HCT116 (cell line): ENCODE measurements at places on chromosomes 7 and 10.

DNA sequence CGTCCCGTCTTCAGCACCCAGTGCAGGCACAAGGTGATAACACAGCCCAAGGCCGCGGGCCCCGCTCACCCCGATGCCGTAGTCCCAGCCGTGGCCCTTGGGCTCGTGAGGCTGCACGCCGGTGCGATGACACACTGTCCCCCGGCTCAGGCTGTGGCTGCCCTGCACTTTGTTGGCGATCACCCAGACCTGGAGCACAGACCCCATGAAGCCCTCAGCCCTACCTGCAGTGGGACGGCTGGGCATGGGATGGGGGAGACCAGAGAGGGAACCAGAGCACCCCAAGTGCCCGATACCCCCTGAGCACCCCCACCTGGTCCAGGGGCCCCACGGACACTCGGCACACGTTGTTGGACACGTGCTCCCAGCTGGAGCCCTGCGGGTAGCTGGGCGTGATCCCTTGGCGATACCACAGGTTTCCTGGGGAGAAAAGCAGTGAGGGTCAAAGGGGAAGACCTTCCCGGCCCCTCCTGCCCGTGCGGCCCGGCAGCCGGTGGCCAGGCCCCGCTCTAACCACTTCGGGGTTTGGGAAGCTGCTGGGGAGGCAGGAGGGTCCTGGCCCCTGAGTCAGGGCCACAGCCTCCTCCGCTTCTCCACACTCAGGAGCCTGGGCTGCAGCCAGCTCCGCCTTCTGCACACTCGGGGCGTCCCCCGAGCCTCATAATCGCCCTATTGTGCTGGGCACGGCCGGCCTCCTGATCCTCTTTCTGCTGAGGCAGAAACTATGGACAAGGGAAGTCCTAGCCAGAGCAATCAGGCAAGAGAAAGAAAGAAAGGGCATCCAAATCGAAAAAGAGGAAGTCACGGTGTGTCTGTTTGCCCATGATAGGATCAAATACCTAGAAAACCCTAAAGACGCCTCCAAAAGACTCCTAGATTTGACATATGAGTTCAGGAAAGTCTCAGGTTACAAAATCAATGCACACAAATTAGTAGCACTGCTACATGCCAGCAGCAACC, 6.7 kb downstream of the BHLHA15 start:
- DNase-seq: no peak

DNA sequence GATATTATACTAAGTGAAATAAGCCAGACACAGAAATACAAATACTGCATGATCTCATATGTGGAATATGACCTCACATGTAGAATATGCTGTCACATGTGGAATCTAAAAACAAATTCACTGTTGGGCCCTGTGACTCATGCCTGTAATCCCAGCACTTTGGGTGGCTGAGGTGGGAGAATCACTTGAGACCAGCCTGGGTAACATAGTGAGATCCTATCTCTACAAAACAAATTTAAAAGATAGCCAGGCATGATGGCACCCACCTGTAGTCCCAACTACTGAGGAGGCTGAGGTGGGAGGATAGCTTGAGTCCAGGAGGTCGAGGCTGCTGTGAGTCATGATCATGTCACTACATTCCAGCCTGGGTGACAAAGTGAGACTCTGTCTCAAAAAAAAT, 160.3 kb downstream of the PTEN start:
- DNase-seq: no peak

DNA sequence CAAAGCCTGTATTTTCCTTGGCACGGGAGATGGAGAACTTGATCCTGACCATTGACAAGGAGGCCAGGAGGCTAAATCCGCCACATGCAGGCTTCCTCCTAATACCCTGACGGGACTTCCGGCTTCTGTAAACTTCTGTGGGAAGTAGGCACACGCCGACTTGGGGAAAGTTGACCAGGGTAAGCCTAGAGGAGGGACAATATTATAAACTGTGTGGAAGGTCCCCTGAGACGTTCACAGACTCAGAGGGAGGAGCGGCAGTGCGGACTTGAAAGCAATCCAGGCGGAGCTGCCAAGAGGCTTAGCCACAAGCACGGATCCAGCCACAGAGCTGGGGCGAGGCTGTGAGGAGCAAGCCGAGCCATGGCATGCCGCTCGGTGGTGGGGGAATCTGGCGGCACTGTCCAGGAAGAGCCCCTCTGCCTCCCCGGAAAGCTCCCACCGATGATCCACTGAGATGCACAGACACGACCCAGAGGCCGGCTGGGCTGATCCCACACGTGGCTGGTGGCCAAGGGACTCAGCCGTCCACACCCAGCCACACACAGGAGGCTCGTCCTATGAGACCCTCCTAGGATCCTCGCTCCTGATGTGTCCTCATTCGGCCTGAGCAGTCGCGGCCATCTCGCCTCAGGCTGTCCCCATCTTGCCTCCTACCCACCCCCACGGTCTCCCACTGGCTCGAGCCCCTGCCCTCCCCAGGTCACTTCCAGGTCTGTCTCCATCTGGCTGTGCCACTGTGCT, 40.0 kb upstream of the INSIG1 start:
- DNase-seq: no peak

GRCh38 chr10:32949221-32949678, 8.8 kb downstream of the ITGB1 start:
- DNase-seq: no peak

- DNase-seq: no peak
Measured at GRCh38 chr7:55477781-55478374, 94.4 kb downstream of the VOPP1 start.

DNA sequence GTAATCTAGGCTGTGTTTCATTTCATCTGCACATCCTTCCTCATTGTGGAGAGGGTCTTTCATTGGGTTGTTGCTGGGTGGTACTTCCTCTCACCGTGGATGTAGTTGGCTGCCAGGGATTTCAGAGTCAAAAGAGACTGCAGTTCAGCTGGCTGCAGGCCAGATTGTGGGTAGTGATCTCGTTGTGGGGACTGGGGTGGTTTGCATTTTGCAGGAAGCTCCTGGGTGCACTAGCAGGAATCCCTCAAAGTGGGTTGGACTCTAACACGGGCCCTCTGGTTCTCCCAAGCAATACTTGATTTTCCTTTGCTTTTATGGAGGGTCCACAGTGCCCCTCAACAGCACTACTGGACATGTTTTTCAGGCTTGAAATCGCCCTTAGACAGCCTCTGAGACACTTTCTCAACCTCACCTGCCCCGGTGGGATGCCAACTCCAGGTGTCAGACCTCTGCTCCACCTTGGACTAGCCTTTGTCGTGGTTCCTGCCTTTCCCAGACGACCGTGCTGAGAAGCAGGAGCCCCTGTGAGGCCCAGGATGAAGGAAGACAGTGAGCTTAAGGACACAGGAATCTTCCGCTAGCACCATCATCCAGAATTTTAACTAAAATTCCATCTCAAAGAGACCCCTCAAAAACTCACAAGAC, 23.9 kb upstream of the ZNF273 start:
- DNase-seq: no peak

DNA sequence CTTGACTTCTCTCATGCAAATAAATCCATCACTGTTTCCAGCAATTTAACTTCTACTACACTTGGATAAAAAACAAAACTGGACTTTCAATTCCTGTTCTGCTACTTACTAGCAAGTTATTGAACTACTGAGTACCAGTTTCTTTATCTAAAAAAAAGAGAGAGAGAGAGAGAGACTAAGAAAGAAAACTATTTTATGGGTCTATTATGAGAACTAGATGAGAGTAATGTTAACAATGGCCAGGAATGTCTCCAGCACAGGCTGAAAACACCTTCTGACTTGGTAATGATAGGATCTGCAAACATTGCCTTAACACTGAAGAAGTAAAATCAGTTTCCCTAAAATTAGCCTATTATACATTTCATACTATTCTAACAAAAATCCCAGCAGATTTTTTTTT, 5.2 kb downstream of the TSPAN12 start:
- DNase-seq: no peak

DNA sequence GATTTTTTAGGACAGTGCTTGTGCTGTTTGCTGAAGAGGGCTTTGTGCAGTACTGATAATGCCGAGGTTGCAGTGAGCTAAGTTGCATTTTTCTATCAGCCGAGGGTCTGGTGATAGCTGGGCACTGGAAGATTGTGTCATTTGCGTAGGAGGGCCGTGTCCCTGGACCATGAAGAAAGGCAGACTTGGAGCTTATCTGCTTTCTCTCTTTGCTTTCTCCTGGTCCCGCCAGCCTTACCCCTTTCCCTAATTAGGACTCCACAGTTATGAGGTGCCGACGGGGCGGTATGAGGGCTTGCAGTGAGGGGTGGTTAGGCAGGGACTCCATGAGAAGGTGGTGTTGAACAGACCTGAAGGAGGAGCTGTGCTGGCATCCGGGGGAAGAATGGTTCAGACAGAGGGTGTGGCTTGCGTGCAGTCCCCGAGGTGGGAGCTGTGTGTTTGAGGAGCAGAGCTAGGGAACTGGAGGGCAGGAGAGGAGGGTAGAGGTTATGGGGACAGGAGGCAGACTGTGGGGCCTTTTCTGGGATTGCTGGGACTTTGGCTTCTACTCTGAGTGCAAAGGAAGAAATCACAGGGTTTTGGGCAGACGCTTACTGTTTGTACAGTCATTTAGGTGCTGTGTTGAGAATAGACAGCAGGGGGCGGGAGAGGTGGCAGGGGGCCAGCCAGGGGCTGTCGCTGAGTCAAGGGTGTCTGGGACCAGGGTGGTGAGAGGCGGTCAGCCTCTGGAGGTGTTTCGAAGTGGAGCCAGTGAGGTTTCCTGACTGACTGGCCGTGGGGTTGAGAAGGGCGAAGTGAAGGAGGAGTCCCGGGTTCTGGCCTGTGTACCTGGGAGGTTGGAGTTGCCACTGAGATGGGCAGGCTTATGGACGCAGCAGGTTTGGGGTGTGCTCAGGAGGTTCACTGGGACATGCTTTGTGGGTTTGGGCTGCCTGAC, 43.4 kb downstream of the PRF1 start:
- peak; percentile 65 for DNase-seq

GRCh38 chr7:81919494-81919893, 149.6 kb upstream of the HGF start:
- DNase-seq: no peak

- DNase-seq: no peak
Measured at GRCh38 chr7:16207321-16207720, 214.0 kb downstream of the CRPPA start.

GRCh38 chr7:106807474-106807873, 57.6 kb upstream of the PIK3CG start:
- DNase-seq: no peak

DNA sequence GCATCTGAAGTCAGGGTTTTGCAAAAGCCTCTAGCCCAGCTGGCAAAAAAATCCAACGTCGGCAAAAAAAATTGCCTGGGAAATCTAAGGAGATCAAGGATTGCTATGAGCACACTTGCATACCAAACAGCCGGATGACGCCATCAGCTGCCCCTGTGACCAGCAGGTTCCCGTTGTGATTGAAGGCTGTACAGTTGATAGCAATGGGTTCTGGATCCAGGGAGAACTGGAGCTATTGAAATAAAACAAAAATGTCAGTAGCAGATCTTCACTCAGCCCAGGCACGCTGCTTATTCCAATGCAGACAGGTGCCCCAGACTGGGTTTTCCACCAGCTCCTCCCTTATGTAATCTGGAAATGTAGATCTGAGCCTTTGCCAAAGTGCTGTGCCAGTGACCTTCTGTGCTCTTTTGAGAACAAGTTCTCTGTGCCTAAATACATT, 18.7 kb upstream of the CYREN start:
- DNase-seq: no peak

DNA sequence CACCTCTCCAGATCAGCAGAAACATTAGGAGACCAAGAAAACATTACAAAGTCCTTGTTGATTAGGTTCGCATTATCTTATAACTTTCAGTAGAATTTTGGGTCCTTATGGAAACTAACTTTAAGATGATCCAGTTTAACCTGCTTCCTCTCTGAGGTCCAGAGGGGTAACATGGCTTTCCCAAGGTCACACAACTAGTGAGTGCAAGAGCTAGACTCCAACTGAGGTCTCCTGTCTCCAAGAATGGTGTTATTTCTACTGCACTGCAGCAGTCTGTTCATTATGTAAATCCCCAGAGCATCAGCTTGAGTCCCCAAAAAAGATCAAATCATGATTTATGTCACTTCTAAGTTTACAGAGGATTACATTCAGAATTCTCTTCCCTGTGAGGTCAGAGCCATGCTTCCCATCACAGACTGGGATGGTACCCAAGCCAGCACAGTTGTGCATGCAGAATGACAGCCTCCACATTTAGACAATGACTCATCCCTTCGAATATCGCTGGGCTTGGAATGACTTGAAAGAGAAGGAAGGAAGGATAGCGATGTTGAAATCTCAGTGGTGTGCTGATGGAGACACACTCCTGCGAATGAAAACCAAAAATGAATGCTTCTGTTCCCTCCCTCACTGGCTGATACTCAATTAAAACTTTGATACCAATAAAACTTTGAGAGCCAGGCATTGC, 163.1 kb upstream of the PLXNA4 start:
- no peak for DNase-seq

DNA sequence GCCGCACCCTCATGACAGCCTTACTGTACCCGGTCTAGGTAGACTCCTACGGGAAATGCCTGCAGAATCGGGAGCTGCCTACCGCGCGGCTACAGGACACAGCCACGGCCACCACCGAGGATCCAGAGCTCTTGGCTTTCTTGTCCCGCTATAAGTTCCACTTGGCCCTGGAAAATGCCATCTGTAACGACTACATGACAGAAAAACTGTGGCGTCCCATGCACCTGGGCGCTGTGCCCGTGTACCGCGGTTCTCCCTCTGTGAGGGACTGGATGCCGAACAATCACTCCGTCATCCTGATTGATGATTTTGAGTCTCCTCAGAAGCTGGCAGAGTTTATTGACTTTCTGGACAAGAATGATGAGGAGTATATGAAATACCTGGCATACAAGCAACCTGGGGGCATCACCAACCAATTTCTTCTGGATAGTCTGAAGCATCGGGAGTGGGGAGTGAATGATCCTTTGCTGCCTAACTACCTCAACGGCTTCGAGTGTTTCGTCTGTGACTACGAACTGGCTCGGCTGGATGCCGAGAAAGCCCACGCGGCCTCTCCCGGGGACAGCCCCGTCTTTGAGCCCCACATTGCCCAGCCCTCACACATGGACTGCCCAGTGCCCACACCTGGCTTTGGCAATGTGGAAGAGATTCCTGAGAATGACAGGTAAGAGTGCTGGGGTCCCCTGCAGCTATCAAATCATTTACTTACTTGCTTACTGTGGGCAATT, 8.5 kb upstream of the CHCHD1 start:
- no peak for DNase-seq

GRCh38 chr10:104434601-104435000, 81.0 kb downstream of the CFAP58 start:
- DNase-seq: no peak

DNA sequence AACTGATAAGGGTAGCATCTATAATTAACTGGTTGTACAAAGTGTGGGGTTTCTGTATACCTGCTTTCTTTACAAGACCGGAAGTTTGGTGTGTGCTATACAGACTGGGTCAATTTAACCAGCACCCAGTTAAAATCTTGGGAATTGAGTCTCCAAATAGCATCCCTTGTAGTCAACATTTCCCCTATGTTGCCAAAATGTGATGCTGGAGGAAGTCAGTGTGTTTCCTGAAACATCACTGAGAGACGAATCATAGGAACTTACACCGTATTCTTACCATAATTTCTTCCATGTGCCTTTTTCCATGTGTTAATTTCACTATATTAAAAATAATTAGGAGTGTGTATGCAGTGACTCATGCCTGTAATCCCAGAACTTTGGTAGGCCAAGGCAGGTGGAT, 1.7 kb downstream of the AKR1C4 start:
- DNase-seq: no peak
